ENCODE measurements at places on chromosomes 7 and 10.

DNA sequence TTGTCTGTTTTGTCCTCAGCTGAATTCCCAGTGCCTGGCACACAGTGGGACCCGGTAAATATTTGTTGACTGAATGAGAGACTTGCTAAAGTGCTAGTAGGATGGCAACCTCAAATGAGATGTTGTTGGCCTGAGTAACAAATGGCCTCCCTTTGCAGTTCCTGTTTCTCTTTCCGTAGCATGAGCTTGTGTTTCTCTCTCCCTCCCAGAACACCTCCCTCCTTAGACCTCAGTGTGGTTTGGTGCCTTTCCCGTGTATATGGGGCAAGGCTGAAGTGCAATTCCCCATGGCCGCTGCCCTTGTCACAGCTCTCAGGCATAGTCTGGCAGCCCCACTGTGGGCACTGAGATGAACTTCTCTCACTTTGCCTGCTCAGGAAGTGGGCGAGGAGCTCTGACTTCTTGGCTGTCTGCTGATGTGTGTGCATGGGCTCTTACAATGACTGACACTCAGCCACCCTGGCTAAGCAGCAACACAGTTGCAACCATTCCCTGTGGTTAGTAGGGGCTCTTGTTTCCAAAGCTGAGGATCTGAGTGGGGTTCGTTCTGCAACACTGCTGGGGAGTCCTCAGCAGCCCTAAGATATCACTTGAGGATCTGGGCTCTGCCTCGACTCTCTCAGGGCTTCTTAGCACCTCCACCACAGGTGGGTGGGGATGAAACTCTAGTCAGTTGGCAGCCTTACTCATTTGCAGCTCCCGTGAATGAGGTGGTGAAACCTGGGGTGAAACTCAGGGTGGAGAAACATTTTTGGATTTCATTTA is 136.1 kb downstream of the ICA1 start:
- DNase-seq: no peak

DNA sequence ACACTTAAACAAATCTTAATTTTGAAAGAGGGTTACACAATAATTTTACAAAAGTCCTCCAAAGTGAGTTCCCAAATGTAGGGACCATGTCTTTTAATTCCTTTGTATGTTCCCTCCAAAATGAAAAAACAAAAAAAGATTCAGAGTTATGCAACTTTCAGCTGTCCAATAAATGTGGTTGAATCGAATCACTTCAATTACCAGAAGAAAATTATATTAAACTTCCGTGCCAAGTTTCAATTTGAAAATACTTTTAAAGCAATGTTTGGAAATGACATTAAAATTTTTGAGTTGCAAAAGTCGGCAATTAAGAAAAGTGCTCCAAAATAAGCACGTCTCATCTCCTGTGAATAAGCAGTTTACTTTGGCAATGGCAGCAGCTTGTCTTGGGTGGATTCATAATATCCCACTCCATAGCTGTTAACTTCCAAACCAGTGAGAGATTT is 60.3 kb upstream of the C1GALT1 start:
- DNase-seq: peak; percentile 3

DNA sequence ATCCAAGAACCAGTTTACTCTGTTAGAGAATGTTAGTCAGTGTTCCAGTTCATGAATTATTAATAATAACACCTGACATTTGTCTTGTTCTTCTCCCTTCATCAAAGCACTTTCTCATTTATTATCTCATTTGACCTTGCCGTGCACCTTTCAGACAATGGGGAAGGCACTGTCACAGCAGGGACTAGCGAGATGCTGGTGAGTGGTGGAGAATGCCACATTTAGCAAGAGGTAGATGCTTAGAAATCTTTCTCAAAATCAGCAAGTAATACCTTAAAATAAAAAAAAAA is 34.2 kb upstream of the XRCC2 start:
- DNase-seq: no peak

DNA sequence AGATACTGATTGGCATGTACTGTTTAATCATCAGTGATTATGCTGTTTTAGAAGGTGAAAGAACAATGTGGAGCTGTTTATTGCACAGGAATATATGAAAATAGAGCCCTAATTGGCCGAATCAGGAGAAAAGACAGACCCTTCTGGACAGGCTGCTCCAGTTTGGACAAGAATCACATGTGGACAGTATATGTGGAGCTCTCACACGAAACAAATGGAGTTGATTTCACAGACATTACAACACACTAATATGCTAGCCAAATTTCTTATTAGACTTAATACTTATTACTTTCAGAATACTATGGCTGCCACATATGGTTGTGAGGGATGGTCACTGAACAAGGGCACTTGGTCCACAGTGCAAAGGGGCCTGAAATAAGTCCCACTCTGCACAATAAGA is 15.5 kb downstream of the TWIST1 start:
- no peak for DNase-seq

GRCh38 chr10:123160311-123160980 is 6.2 kb downstream of the BUB3 start:
- DNase-seq: no peak

- no peak for DNase-seq
Observed at GRCh38 chr10:93431361-93431760, 50.8 kb downstream of the MYOF start.

GRCh38 chr7:5428478-5429252 is 5.0 kb upstream of the TNRC18 start:
- peak; percentile 87 for DNase-seq

Data from fibroblast of the conjunctiva (primary cell).